ENCODE measurements at places on chromosomes 12 and 14. TPM values are rescaled to one million over a fixed set of nuclear protein-coding genes. Genes with fewer than 3 reads are reported as not detected.

The RNF212B gene
- not detected for total RNA-seq

The A2ML1 gene
- not detected for total RNA-seq

The IL26 gene
- 0.25 TPM for total RNA-seq

The RBP5 gene
- not detected for total RNA-seq

The JAG2 gene
- 0.66 TPM for total RNA-seq

The MYH6 gene
- not detected for total RNA-seq

The SLC8A3 gene
- not detected for total RNA-seq

DNA sequence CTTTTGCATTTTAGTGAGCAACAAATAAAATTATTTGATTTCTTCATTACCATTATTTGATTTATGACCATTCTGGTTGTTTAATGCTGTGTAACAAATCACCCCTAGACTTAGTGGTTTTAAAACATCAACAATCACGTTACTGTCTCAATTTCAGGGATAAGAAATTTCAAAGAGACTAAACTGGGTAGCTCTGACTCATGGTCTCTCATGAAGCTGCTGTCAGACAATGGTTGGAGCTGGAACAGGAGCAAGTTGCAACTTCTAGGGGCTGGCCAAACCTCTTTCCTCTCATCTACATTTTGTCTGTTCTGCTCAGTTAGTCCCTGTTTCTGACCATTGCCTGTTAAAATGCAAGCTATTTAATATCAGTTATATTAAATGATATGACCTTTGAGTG, 517.0 kb downstream of the KCNH5 start:
- no peak for DNase-seq

DNA sequence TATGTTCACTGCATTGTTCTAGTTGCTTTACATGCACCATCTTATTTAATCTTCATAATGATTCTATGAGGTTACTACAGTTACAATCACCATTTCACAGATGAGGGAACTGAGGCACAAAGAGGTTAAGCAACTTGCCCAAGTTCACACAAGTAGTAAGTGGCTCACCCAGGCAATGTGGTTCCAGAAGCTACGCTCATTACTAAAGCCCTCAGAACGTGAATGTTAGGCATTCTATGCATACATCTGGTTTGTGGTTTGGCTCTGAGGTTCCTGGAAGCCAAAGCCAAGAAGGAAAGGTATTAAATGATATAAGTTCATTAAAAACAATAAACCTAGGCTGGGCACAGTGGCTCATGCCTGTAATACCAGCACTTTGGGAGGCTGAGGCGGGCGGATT, 14.4 kb upstream of the VRTN start:
- DNase-seq: no peak

GRCh38 chr12:68335462-68335861, 3.3 kb upstream of the MDM1 start:
- no peak for DNase-seq

GRCh38 chr14:82230748-82231147, 697.1 kb upstream of the SEL1L start:
- no peak for DNase-seq

DNA sequence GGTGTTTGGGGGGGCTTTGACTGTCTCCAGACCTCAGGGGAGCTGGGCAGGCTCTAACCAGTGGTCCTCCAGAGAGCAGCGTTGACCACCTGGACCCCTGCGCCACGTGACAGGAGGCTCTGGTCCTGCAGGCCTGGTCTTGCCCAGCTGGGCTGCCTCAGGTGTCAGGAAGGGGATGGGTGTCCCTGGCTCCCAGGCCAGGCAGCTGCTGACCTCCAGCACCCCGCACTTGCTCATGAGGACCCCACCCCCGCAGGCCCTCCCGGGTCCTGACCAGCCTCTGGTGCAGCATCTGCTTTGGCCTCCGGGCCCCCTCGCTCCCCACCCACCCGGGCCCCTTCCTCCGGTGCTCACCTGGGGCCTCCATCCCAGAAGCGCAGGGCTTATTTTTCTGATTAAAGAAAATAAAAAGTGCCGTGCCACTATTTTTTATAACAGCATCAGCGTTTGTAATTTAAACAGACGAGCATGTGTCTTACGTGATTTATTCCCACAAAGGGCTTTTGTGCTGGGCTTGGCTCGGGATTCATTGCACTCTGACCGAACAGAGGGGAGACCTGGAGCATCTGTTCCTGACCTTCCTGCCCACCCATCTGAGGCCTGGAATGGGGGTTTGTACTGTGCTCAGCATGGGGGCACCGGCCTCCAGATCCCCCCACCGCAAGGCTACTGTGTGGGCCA, 21.7 kb downstream of the FBRSL1 start:
- DNase-seq: no peak

- DNase-seq: no peak
Observed at GRCh38 chr14:101196795-101197590, 293.5 kb upstream of the RTL1 start.

GRCh38 chr12:106783515-106783914, 9.0 kb downstream of the RIC8B start:
- DNase-seq: no peak

- no peak for DNase-seq
Observed at GRCh38 chr12:25942709-25943108, 15.8 kb upstream of the RASSF8 start.
